NCI-H1417 (cell line): ENCODE measurements at places on chromosomes 11 and 22.
A peak's percentile ranks its signal among the peaks of the same experiment; 100 is the strongest.

DNA sequence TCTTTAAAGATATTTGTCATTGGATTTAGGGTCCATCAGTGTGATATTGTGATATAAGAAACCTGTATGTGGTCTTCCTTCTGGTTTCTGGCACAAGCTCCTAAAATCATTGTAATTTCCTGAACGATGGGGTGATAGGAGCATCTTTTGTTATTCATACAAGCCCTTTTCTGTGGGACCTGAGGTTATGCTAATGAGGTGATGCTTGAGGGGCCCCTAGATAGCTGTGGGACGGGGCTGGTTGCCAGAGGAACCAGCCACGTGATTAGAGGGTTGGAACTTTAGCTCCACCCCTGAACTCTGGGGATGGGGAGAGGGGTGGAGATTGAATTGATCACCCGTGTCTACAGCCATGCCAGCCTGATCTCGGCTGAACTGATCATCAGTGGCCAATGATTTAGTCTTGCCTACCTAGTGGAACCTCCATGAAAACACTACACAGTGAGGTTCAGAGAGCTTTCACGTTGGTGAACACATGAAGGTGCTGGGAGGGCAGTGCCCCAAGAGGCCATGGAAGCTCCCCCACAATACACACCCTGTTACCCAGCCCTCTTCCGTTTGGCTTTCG lies 62.8 kb downstream of the BCR start:
- DNase-seq, result no peak

- no peak for DNase-seq
Observed at GRCh38 chr11:131810541-131810940, 440.1 kb downstream of the NTM start.

DNA sequence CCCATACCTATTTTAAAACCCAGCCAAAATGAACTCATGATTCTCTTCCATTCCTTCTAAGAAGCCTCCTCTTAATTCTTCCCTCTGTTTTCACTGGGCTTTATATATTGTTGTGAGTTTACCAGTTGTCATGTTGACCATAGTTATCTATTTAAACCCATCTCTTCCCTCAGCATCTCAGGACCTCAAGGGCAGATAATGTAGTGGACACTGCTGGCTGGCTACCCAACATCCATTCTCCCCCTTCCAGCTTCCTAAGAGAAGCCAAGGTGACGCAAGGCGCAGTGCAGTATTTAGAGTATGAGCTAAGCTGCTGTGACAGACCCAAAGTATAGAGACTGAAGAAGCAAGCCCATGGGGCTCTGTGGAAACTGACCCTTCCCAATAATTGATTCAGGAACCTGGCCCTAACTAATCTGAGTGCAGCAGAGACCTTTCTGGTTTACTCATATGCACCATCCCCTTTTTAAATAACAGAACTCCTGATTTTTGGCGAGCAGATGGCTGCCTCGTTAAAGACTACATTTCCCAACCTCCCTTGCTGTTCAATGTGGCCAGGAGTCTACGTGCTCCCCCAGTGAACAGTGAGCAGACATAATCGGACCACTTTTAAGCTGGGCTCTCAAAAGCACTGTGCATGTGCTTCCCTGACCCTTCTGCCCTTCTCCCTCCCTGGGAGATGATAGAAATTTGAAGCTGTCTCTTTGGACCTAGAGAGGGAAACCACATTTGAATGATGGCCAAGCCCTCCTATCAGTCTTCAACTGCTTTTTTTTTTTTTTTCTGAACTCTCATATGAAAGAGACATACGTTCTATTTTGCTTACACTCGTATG lies 28.1 kb upstream of the CREB3L1 start:
- DNase-seq, result no peak

GRCh38 chr11:59174664-59175033 lies 2.7 kb downstream of the DTX4 start:
- no peak for DNase-seq

GRCh38 chr11:48031602-48032001 lies 51.2 kb downstream of the PTPRJ start:
- DNase-seq, result no peak

DNA sequence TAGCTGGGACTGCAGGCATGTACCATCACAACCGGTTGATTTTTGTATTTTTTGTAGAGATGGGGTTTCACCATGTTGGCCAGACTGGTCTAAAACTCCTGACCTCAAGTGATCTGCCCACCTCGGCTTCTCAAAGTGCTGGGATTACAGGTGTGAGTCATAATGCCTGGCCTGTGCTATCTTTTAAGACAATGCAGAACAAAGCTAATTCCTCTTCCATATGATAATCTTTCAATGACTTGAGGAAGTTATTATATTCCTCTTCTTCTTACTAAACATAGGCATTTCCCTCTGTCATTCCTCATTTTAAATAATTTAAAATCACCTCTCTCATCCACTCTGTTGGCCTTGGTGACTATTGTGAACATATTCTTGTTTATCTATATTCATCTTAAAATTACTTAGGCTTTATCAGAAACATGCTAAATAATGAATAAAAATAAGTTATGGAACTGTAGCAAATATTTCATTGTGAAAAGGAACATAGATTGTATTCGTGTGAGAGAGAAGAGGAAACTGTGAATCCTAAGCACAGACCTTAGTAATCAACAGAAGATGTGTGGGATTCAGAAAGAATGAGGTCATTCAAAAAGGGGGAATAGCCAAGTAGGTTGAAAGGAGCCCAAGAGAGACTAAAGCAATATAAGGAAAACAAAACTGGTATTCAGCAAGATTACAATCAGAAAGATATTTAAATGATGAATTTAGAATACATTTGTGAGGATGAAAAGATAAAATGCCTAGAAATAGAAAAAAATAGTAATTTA lies 269.4 kb downstream of the TTC28 start:
- no peak for DNase-seq

GRCh38 chr11:110874437-110875030 lies 162.3 kb upstream of the ARHGAP20 start:
- no peak for DNase-seq

DNA sequence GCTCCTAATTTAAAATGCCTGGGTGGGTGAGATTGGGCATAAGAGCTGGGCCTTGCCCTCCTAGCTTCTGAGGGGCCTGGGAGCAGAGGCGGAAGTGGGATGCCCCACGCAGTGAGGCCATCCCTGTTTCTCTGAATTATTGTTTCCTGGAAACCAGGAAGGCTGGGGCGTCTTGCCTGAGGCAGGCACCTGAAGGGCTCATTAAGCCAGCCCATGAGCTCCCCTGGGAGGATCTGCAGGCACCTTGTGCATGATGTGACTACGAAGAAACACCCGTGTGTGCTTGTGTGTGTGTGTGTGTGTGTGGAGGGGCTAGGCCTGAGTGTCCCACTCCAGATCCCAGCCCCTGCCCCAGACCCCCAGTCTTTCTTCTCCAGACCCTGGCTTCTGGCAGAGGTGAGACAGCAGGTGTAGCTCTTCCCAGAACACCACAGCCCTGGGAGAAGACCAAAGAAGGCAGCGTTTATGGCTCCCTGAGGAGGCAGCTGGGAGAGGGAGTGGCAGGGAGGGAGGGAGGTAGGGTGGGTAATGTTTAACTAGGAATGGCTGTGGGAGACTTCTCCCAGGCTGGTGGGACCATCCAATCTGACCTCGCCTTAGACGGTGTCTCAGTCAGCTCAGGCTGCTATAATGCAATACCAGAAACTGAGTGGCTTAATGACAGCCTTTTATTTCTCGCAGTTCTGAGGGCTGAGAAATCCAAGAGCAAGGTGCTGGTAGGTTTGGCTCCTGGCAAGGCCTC lies 2.1 kb upstream of the BATF2 start:
- DNase-seq, result peak; percentile 44

DNA sequence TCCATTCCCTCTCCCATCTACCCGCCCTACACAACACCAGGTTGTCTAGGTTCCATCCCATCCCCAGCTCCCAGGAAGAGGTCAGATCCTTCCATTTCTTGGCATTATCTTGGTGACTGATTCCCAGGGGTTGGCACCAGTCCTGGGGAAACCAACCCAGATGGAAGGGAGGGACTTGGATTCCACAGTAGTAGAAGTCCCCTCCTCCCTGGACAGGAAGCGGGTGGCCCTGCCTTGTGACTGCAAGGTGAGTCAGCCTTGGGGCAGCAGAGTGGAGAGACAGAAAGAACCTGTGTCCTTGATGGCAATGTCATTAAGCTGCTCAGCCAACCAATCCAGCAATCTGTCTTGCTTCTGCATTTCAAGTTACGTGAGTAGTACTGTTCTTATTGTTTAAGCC lies 26.5 kb downstream of the SYT13 start:
- DNase-seq, result no peak
